ENCODE measurements at places on chromosomes 6 and 20.

DNA sequence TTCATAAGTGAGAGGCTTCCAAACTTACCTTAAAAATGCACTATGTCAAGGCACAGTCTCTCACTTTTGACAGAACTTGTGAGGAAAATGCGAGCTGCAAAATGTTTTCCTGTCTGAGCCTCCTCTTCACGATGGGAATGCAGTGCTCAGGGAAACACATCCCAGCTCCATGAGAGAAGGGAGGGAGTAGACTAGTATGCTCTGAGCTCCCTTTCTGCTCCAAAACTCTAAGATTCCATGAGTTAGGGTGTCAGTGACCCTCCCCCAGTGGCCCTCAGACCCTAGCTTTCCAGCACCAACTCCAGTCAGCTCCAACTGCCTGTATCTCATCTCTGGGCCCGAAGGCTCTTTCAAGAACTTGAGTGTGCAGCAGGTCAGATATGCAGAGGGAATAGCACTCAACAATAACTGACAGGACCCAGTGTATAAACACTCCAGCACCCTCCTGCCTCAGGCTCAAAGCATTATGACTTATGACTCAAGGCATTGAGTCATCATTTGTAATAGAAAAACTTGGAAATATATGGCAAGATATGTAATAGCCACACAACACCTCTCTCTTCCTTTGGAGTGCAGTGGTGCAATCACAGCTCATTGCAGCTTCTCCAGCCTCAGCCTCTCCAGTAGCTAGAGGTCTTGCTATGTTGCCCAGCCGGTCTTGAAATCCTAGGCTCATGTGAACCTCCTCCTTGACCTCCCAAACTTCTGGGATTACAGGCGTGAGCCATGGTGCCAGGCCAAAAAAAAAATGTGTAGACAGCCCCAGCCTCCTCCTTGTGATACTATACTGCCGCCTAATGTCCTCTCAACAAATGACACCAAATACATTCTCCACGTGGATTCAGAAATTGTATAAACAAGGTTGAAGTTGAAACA, 16.7 kb upstream of the ENTPD6 start:
- DNase-seq: peak; percentile 92

- DNase-seq: peak; percentile 96
These were observed 219.2 kb upstream of the SGK1 start for GRCh38 chr6:134537146-134537555.

DNA sequence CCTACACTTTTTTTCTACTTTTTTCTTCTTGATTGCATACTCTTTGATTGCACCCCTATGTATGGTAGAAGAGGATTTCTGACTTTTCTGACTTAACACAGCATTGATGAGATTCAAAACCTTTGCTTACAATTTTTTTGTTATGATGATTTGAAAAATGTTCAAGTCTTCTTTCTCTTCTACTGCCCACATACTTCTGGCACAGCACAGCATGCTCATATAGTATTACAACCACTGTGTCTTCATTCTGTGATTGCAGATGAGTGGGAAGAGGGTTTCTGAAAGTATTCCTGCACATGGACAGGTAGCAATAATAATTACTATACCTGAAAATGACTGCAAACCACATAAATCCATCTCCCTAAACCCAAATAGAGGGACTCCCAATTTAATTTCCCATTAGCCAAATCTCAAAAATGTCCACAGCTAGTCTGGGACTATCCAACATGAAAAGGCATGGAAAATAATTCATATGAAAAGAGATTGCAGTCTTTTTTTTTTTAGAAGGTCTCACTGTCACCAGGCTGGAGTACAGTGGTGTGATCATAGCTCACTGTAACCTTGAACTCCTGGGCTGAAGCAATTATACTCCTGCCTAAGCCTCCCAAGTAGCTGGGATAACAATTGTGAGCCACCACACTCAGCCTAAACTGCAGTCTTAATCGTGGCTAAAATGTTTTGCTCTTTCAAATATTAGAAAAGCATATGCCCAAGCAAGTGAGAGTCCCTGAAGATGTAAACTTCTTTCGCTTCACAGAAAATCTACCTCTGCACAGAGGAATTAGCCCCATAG, 15.9 kb upstream of the TENT5A start:
- DNase-seq: no peak

- no peak for DNase-seq
These were observed 105.0 kb downstream of the SYCP2 start for GRCh38 chr20:59828125-59829053.

GRCh38 chr6:117483645-117484016, 1.2 kb downstream of the DCBLD1 start:
- no peak for DNase-seq

GRCh38 chr20:43032459-43032858, 157.2 kb downstream of the PTPRT start:
- no peak for DNase-seq

- DNase-seq: no peak
These were observed 27.3 kb upstream of the SPDEF start for GRCh38 chr6:34583461-34583860.

DNA sequence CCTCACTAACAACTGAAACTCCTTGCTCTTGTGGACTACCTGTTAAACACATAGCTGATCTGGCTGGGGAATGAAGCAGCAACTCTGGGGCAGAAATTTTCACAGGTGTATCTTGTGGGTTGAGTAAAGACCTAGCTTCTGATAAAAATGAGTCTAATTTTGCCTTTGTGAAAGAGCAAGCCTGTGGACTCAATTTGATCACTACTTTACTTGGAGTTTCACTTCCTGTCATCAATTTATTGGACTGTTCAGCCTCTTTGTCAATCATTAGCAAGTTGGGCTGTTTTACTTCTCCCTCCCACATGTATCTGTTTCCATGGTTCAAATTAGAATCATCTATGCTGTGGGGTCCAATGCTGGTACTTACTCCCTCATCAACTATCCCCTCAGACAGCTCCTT, 29.6 kb upstream of the CRIP3 start:
- no peak for DNase-seq

DNA sequence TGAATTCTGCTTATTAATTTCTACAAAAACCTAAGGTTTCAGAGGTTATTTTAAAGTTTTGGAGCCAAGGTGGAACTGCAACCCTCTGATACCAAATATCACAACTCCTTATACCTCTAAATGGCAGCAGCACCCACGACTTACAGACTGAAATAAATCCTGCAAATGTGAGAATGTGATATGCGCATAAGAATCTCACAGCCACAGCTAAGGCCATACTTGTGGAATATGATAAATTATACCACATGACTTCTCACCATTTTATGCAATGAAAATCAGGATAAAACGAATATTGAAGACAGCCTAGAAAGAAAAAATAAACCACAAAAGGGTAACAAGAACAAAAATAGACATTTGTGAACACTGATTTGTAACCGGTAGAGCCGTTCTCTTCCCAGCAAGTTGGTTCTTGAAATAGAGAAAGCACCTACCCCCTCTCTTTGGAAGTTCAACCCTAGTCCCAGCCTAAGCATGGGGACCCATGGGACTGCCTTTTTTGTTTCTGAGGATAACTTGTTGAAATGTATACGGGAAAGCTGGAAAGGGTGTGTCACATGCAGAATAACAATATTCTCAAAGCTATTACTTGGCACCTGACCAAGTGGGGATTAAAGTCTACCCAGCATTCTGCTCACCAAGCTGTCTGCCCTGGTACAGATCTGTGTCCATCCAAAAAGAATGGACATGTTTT, 47.1 kb upstream of the MCM9 start:
- no peak for DNase-seq

GRCh38 chr6:48985025-48985424, 478.0 kb downstream of the MMUT start:
- no peak for DNase-seq

DNA sequence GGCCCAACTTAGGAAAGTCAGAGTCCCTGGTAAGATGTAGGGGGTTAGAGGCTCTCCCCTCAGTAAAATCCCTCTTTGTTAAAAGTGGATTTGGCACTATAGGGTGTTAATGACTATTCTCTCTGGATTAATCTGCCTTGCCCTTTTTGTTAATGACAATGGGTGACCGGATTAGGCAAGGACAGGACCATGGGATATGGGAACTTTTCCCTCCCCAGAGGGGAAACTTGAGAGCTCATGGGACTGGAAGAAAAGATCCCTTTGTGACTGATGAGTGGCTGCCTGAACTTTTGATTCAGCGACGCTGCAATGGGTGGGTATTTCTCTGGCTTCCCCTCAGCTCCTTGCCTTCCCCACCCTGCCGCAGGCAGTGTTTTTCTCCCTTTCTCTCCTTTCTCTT, 12.2 kb upstream of the TAAR9 start:
- no peak for DNase-seq

DNA sequence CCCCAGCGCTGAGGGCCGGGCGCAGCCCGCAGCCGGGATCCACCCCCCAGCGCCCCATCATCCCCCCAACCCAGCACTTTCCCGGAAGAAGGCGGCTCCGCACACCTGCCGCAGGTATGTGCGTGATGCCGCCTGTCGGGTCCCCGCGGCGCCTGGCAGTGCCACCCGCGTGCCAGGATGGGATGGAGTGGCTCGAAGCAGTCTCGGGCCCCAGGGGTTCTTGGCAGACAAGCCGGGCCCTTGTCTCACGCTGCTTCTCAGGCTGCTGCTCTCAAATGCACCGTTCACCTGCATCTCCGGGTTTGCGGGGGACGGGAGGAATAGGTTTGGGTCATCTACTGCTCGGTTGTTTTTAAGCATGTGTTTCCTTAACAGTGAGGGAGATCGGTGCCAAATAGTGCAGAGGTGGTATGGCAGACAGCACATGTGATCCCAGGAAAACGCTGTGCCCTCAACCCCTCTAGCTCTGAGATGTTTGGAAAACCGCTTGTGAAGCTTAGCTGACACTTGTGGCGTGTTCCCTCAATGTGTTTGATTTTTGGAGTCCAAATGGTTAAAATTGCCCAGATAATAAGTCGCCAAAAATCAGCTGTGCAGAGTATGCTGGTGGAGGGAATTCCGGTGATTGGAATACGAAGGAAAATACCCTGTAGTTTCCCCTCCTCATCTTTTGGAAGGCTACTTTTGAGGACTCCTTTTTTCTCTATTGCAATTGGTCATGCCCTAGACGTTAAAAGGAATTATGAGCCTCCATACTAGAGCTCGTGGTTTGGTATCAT, 926 bp downstream of the MYLIP start:
- no peak for DNase-seq

GRCh38 chr6:162543221-162543620, 184.3 kb downstream of the PRKN start:
- DNase-seq: no peak

DNA sequence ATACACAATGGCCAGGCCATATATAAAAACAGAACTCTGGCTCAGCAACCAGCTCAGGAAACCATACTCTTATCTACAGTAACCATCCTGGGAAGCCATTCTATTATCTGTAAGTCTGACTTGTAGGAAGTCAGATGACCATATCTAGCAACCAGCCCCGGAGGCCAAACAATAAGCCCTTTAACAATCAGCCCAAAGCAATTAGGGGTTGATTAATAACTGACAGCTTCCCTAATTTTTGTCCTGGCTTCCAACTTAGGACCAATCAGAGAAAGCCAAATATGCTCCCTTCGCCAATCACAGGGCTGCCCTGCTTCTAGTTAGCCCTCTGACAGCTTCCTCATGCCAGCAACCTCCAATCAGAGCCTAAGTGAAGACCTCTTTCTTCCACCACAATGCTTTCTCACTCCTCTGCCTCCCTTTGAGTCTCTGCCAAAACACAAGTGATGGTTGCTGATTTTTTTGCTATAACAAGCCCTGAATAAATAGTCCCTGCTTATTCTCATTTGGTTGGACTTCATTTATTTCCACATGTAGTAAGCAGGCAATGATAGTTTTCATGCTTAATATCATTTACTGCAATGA, 37.8 kb upstream of the STXBP5 start:
- DNase-seq: no peak

- DNase-seq: no peak
These were observed 127.3 kb downstream of the RTN4IP1 start for GRCh38 chr6:106501960-106502371.

- DNase-seq: peak; percentile 8
These were observed 28.2 kb downstream of the TBC1D32 start for GRCh38 chr6:121305957-121306607.

DNA sequence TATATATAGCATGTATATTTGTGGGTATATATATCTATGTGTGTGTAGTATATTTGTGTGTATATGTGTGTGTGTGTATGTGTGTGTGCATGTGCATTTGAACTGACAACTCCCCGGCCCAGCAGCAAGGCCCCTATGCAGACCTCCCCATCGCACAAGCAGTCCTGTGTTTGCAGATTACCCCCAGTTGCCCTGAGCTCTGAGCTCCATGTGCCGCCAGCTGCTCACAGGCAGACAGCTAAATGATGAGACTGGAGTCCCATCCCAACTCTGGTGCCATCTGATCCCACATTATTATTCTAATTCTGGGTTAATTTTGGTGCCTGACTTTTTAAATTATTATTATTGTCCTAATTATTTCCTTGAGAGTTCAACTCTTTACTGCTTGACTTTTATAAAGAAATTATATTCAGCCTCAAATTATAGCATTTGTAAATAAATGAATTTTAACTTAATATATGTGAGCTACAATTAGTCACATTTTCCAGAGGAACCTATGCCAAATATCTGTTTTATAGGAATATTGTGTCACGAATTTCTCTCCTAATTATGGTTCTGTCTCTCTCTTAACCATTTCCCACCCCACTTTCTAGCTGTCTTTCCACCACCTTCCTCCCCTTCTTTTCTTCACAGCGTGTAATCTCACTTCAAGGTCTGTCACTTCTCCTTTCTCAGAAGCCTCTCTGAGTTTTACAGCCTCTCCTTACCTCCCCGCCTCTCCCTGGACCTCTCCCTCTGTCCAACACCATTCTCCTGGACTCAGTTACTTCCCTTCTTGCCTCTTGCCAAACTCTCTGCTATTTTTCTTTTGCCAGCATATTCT, 90.6 kb upstream of the SYNDIG1 start:
- DNase-seq: no peak

GRCh38 chr6:4727671-4728435, 48.4 kb upstream of the CDYL start:
- no peak for DNase-seq

GRCh38 chr6:137117581-137117980, 55.9 kb downstream of the IL22RA2 start:
- DNase-seq: no peak

DNA sequence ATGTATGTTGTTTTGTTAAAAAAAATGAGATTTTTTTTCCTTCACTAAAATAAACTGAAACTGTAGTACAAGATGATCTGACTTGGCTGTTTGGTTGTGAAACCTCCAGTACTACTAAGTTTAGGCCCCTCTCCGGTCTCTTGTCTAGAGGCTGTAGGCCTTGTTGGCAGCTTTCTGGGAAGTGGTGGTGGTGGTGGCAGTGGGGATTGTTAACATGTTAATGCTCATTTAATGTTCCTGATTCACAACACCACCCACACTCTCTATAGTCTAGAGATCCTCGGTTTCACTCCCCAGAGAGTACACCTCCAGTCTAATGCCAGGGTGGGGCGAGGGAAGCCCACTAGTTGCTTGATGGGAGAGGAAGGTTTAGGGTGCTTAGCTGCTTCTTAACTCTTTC, 24.1 kb downstream of the STK4 start:
- DNase-seq: no peak

DNA sequence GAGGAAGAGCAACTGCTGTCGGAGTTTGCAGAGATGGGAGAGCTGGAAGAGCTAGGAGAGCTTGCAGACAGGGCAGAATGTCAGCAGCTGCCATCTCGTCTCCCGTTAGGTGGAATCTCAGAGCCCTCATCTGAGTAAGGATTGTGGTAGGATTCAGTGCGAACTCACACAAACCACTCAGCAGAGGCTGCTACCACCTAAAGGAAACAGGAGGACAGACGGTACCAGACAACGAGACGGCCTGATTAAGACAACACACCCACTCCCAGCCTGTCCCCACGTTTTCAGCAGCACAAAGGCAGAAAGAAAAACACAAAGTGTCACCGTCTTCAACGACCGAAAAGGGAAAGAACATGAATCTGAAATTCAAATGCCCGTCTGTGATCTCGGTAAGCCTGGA, 4.1 kb downstream of the LEMD2 start:
- no peak for DNase-seq

- no peak for DNase-seq
These were observed 222.2 kb upstream of the PRSS16 start for GRCh38 chr6:27025351-27025750.

All from epithelial cell of prostate (primary cell).